ENCODE measurements at places on chromosomes 5 and 9.

DNA sequence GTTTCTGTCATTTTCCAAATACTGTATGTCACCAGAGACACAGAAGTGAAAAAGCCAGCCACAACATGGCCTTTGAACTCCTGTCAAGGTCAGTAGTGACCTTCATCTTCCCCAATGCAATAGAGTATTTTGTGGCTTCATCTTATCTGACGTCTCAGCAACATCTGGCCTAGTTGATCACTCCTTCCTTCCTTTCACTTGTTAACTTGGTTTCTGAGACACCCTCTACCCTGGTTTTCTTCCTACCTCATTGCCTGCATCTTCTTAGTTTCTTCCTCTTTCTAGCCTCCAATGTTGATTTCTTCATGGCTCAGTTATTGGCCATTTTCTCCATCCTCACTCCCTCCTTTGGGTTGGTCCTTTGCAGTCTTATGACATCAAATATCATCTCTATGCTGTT is 36.3 kb downstream of the GLIS3 start:
- DNase-seq, result no peak

DNA sequence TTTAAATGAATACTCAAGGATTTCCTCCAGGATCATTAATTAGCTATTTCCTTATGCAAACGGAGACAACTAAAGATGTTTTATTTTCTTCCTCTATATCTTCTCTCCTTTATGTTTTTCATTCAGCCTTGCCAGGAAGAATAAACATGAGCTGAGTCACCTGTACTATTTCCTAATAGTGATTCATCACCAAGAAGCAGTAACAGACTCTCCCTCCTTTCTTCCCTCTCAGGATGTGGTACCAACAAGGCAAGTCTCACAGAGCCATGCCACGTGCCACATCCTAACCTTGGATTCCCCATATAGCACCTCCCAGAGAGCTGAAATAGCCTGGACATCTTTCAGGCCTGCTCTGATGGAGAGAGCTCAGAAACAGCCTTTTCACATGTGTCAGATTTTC is 758.6 kb upstream of the DMAC1 start:
- no peak for DNase-seq

GRCh38 chr5:64958757-64959391 is 190.1 kb downstream of the CWC27 start:
- DNase-seq, result peak; percentile 49

GRCh38 chr9:125971050-125971449 is 223.9 kb downstream of the PBX3 start:
- DNase-seq, result no peak

DNA sequence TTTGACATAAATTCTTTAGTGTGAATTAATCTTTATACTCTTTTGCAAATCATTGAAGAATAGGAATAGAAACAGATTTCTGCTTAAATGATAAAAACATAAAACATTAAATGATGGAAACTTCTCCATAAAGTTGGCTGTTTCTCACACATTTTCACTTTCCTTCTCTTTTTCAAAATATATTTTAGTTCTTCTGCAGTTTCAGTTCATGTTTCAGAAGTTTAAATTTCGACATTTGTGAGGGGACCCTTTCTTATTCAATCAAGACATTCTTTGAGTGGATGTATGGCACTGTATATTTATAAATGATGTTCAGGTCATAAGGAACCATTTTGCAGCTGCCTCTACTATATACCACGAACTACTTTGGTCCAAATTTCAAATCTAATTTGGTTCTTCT is 34.6 kb downstream of the TNFAIP8 start:
- DNase-seq, result no peak

- DNase-seq, result no peak
These were observed 117.0 kb upstream of the FBXL7 start for GRCh38 chr5:15383021-15383420.

- no peak for DNase-seq
These were observed 114.5 kb downstream of the PALM2AKAP2 start for GRCh38 chr9:109894473-109894872.

GRCh38 chr9:131847665-131848354 is 107.9 kb upstream of the RAPGEF1 start:
- DNase-seq, result no peak

DNA sequence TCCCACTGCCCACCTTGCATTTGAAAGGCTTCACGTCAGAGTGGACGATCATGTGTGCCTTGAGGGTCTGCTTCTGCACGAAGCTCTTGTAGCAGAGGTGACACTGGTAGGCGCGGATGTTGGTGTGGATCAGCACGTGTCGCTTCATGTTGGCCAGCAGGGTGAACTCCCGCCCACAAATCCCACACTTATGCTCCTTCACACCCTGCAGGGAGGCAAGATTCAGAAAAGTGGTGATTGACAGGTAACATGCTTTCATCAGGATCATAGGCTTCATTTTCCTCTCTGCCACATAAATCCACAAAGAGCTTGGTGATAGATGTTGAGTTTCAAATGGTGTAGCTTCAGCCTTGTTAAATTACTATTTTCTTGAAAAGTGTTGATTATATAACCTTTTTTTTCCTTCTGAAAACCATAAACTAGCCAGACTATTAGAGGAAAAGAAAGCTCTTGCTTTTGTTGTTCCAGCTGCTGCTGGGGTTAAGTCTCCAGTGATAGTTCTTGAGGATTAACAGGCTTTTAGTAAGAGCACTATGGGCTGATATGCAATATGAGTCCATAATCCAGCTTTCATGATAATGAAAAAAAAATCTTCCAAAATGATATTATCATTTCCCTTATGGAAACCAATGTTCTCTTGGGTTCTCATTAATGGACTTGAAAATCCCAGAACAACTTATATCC is 50.7 kb downstream of the ZNF366 start:
- DNase-seq, result no peak

DNA sequence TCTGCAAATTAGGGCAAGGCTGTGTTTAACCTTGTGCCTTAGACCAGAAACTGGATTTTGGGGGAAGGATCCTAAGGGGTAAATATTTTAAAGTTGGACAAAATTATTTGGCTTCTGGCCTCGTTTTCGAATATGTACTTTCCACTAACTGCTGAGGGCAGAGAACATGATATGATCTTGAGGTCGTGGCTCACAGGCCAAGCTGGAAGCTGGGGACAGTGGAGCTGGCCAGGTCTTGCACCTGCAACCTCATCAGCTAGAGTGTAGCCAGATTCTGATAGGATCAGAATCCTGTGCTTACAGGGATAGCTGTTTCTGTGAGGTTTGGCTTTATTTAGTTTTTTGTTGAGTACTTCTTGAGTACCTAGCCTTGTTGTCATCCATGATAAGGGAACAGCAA is 24.9 kb downstream of the MAN2A1 start:
- no peak for DNase-seq

- DNase-seq, result no peak
These were observed 116.9 kb upstream of the CPEB4 start for GRCh38 chr5:173771121-173771724.

DNA sequence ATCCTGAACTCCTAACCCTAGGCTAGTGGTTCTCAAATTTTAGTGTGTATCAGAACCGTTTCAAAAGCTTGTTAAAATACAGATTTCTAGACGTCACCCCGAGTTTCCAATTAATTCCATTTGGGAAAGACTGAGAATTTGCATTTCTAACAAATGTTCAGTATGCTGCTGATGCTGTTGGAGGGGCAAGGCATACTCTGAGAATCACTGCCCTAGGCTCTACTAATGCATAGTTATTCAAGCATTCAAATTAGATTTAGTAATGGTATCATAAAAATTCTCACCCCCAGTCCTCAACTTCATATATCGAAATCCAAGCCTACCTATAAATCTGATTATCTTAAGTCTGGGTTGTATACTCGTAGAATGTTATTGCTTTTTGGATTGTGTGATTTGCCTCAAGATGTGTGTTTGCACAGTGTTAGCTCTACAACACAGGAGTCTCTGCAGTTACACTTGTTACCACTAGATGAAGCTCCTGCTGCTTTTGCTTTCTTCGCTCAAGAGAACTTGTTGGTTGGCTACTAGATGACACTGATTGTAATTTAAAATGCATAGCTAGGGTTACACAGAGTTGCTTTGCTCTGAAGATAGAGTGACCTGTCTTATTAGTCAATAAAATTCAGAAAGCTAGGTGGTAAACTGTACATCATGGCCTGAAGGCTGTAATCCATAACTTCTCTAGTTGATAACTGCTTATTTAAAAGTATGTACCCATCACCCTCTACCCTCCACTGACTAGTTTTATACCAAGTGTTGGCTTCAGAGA is 7.5 kb upstream of the ERAP2 start:
- DNase-seq, result peak; percentile 78

GRCh38 chr5:150615141-150615699 is 25.2 kb upstream of the SYNPO start:
- DNase-seq, result no peak

GRCh38 chr9:79694208-79694607 is 122.4 kb downstream of the TLE4 start:
- no peak for DNase-seq

DNA sequence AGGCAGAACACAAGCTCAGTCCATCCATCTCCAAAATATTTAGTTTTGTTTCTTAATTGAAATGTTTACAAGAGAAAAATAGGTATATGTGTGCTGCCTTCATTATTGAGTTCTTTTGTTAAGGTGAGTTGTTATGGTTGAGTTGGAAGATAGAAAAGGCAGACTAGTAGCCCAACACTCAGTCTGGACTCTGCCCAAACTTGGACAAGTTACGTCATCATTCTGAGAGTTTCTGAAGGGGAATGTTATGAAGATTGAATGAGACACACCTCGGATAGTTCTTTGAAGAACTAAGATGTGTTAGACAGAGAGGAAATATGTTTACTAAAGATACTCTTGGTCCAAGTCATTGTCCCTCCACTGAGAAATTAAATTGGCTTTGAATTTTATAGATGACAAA is 245.5 kb downstream of the KCTD16 start:
- DNase-seq, result no peak

DNA sequence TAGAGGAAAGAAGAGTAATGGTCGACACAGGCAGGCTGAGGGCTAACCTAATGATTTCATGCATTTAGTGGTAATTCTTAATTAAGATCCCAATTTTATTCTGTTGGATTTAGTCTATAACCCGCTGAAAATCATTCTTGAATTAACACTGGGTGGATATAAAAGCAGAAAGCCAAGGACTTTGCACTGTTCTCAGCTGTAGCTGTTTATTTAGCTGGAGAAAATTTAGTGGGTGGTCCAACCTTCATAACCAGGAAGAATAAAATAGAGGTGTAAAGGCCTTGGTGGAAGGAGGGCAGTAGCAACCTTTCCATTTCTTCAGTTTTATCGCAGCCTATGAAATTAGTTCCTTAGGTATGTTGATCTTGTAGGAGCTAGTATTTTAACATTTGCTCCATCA is 92.3 kb downstream of the GHR start:
- DNase-seq, result no peak

DNA sequence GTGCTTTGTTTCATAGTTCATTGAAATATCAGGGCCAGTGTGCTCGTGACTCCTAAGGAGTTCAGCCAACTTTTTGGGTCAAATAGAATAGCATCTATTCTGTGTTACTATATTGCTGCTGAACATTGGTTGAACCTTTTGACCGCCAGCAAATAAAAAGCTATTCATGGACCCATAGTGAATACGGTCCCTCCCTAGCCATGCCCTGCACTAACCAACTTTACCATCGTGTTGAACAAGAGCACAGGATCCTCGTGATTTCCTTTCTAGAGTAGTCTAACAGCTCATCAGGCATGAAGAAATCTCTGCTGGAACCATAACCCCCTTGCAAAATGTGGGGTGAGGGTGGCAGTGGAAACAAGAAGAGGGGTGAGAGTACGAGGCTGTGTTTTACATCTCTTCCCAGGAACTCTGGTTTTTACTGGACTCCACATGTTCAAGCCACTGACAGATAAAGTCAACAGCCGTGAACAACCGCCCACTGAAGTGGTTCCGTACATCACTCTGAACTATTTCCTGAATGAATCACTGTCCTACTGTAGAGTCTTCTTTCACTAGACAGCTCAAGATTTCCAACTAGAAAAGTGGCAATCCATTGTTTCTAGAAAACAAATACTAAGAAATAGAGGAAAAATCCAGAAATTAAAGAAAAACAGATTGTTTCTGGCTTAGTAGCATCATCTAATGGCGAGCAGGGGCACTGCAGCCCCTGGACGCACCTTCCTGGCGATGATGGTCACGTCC is 70.1 kb upstream of the SPATA31E1 start:
- DNase-seq, result peak; percentile 81
